Stimulated activated CD4-positive, alpha-beta T cell treated with anti-CD3 and anti-CD28 coated beads, Interleukin-1b, Interleukin-23, amount 100 ng/mL, for 48 hours (primary cell): ENCODE measurements at places on chromosomes 13 and 19.

GRCh38 chr19:30047432-30047831, 105.4 kb downstream of the URI1 start:
- no peak for DNase-seq

GRCh38 chr13:33109801-33110200, 93.6 kb downstream of the KL start:
- no peak for DNase-seq

DNA sequence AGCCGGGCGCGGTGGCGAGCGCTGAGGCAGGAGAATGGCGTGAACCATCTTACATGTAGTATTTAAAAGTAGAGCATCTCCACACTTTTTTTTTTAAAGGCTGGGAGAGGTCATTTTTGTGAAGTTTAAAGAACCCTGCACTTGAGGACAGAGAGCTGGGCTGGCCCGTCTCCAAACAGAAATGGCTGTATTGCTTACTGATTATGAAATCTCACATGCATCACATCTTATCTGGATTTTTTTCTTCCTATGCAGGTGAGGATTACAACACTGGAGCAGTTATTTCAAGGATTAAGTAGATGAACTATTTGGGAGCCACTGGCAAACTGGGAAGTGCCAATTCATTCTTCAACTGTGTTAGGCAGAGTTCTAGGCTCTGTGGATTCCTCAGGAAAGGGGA, 59.5 kb downstream of the TEX26 start:
- DNase-seq = no peak

GRCh38 chr19:58157045-58157728, 6.6 kb upstream of the ZNF329 start:
- no peak for DNase-seq

- peak; percentile 50 for DNase-seq
These were observed 6.5 kb upstream of the OPA3 start for GRCh38 chr19:45591004-45591637.

- DNase-seq = no peak
These were observed 82.5 kb upstream of the FGF14 start for GRCh38 chr13:102484329-102484728.

DNA sequence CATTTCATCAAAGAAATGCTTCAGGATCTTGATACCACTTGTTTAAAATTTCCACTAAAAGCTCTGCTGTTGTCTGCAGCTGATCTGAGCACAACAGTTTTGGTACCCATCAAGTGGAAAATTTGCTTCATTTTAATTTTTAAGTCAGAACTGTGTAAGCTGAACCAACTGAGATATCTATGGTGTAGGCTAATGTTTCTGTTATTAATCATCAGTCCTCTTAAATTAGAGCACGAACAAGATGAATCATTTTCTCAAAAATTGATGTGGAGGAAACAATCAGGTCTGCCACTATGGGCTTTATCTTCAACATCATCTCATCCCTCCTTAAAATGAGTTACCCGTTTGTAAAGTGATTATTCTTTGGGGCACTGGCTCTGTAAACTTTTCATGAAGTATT, 221.5 kb upstream of the NBEA start:
- no peak for DNase-seq

DNA sequence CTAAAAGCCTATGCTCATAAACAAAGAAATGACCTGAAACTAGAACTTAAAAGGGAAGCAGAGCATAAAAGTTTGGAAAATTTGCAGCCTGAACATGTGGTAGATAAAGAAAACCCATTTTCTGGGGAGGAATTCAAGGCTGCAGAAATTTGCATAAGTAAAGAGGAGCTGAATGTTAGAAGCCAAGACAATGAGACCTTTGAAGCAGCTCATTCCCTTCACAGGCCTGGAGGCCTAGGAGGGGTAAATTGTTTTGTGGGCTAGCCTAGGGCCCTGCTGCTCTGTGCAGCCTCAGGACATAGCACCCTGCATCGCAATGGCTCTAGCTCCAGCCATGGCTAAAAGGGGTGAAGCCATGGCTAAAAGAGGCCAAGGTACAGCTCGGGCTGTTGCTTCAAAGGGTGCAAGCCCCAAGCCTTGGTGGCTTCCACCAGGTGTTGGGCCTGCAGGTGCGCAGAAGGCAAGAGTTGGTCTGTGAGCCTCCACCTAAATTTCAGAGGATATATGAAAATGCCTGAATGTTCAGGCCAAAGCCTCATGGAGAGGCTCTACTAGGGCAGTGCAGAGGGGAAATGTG, 38.3 kb downstream of the ZIC2 start:
- DNase-seq = no peak

DNA sequence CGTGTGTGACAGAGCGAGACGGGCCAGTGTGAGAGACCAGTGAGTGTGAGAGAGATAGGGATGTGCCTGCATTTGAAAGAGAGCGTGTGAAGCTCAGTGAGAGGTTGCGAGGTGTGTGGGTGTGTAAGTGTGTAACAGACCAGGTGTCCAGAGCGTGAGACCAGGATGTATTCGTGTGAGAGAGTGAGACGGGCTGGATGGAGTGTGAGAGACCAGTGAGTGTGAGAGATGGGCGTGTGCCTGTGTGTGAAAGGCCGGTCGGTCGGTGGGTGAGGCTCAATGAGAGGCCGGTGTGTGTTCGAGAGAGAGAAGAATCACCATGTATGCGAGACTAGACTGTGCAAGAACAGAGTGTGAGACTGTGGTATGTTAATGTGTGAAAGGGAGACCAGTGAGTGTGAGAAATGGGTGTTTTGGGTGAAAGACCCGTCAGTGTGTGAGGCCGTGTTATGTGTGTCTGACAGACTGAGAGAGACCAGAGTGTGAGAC, 679 bp downstream of the ZNF471 start:
- DNase-seq = no peak

- peak; percentile 78 for DNase-seq
These were observed at the start of gene ETHE1 for GRCh38 chr19:43526884-43527859. TSS of gene ETHE1 (minus strand) at chr19:43527201. CDS start at chr19:43527177, 24 bp downstream.

- no peak for DNase-seq
These were observed 21.3 kb upstream of the ZBTB7A start for GRCh38 chr19:4087787-4088679.

DNA sequence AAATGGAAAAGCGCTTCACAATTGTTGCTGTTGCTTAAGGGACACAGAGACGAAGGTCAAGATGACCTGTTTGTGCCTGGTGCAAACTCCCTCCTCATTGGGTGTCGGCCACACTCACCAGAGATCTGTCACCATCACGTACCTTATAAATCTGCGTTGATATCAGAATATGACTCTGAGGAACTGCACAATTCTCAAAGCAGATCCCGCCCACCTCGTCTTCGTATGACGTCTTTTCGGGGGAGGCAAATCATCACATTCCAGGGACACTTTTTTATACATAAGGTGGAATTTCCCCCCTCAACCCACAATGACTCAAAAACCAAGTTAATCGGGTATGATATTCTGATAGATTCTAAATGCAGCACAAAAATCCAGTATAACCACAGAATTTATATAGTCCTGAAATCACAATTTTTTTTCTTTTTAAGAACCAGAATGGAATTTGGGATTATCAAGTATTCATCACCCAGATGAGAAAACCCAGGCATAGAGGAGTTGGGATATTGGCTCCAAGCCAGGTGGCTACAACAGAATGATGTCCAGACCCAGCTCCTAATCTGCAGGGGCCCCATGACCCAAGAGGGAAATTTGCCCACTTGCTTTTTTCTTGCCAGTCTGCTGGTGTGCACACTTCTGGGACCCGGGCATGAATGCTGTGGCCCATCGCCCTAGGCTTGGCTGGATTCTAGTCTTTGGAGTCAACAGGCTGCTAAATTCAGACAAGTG, 50.6 kb upstream of the MTIF3 start:
- no peak for DNase-seq

DNA sequence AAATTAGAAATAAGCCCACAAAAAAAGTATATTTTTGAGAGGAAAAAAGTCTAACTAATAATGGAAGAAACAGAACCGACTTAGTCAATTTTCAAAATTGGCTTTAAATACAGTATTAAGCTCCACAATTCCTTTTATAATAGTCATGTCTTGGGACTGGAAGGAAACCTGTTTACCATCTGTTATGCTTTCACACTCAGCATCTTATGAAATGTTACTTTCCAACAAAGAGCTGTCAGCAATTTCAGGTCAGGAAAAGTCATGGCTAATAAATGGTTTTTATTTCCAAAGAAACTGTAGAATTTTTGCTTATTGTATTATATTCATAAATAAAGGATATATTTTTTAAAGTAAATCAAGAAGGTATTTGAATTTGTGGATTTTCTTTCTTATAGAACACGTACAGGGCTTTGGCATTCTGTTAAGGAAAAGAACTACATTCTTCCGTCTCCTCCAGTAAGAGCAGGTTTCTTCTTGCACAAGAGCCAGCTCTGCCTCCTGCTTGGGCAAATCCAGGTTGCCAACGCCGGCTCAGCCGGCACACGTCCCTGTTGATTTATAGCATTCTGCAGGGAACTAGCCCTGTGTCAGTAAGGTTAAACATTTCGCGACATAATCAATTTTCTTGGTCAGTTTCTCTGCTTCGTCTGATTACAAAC, 52.9 kb upstream of the GPR12 start:
- DNase-seq = no peak

GRCh38 chr19:18507021-18507726, 14.7 kb downstream of the ELL start:
- no peak for DNase-seq

DNA sequence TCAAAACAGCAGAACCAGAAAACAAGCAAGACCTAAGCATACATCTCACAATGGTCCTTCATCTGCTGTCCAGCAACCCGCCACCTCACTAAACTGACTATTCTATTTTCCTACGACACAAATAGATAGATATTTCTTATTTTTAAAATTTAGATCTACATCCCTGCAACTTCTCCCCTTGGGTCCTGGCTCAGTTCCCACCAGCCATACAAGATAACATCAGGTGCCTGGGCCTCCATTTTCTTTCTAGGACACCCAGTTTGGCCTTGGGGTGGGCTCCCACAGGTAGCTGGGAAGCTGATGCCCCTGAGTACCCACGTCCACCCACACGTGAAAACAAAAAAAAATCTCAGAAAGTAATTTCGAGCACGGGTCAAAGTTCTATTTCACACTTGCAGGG, 47.6 kb downstream of the TGDS start:
- no peak for DNase-seq

GRCh38 chr19:4523306-4524110, 5.2 kb upstream of the PLIN4 start:
- peak; percentile 12 for DNase-seq

DNA sequence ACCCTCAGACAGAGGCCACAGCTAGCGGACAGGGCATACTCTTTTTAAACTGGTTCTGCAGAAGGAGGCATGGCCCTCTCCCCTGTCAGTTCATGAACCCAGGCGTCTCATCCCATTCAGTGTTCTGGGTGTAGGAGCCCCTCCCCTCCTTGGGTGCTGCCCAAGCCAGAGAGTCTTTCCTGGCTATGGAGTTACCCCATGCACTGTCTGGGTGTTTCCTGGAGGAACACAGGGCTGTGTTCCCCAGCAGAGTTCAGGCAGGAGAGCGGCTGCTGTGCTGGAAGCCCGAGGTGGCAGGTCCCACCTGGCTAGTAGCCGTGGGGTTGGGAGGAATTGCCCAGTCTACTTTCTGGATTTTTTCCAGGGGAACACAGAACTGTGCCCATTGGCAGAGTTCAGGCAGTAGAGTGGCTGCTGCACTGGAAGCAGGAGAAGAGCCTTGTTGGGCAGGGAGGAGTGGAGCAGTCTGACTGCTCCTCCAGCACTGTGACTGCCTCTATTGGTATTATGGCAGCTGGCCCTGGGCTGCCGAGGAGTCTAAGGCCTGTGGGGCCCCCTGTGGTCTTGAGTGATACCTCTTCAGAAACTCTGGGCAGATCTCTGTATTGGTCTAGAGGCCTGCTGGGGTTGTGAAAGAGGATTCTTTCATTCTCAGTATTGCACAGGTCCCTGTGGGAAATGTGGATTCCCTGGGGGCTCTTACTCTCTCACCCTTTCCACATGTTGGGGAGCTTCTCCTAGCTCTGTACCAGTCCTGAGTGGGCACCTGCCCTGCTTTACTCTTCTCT, 168.3 kb downstream of the PCDH20 start:
- no peak for DNase-seq

DNA sequence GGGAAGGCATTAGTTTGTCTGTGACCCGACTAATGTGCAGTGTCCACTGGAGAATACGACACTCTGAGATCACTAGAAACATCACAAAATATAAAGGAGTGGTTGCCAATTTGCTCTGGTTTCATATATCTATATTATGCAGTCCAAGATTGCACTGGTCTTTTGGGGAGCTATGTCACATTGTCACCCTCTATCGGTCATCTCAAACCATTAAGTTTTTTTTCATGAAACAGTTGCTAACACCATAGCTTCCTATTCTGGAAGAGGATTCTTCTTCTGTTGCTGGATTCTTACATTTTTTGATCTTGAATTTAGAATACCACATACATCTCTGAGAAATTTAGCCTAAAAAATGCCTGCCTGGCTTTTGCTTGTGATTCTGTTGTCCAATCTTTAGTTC, 168.6 kb downstream of the LACC1 start:
- DNase-seq = no peak

GRCh38 chr13:106286811-106287210, 248.7 kb downstream of the EFNB2 start:
- DNase-seq = no peak

- no peak for DNase-seq
These were observed 223.7 kb upstream of the TSHZ3 start for GRCh38 chr19:31572976-31573298.

DNA sequence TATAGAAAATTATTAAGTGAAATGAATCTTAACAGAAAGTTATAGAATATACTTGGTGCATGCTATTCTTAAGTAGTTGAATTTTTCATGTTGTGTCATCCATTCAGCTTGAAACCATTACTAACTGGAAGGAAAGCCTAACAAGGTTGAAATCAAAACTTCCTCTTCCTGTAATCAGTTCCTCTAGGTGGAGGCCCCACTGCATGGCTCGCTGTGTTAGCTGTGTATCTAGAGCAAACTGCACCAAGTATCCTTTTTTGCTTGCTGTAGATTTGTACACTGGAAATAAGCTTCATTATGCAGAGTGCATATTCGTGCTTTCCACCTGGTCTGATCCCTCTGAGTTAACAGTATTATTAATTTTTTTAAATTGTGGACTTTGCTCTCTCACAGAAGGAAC, 1146.1 kb downstream of the EFNB2 start:
- DNase-seq = no peak

- DNase-seq = no peak
These were observed 576 bp downstream of the DOT1L start for GRCh38 chr19:2164020-2164998.

DNA sequence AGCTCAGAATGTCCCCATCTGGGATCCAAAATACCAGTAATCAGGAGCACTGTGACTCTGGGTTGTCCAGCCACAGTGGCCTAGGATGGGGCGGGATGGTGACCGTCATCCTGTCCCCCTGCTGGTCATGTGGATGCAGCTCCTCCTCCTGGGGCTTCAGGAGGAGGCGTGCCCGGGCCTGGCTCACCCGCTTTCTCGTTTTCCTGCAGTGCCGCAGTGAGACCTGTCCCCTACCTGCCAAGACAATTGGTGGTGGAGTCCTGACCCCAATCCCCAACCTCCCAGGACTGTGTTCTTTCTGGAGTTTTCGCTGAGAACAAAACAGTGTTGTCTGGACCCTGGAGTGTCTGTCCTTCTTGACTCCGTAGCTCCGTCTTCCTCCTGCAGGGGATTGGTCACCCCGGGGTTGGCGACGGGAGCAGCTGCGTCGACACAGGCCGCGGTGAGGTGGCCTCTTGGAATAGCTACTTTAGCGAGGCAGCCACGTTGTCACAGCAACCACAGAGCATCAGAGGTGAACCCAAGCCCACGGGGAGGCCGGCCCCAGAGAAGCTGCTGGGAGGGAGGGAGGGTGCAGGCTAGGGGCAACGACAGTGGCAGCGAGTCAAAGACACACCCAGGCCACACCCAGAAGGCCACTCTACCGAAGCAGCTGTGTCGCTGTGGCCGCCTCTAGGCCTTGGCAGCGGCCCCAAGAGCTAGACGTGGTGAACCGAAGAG, 10.2 kb upstream of the EMC10 start:
- DNase-seq = no peak

- DNase-seq = no peak
These were observed 96.8 kb upstream of the DOCK9 start for GRCh38 chr13:99074693-99075092.
